HFFc6 (cell line): ENCODE measurements at places on chromosomes 2 and 18.

GRCh38 chr2:60699617-60700016 is 56.5 kb upstream of the PAPOLG start:
- no peak for DNase-seq

DNA sequence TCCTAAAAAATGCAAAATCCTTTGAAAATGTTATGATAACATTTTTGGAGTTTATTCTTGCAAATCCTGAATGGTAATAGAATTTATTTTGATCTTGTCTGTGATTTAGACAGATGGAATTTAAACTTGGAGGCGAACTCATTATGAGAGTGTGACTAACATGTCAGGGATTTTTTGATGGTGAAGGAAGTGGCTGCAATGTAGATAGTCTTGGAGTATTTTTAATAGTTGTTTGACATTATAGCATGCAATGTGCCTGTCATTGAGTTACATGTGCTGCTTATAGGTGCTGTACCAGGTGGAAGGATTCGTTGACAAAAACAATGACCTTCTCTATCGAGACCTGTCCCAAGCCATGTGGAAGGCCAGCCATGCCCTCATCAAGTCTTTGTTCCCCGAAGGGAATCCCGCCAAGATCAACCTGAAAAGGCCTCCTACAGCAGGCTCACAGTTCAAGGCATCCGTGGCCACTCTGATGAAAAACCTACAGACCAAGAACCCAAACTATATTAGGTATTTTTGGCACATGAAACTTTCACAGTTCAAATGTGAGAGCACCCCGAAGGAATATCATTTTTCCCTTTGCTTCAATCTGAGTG is 141.8 kb downstream of the MYO1B start:
- peak; percentile 78 for DNase-seq

- DNase-seq: no peak
Observed at GRCh38 chr2:36702781-36703180, 6.3 kb downstream of the VIT start.

DNA sequence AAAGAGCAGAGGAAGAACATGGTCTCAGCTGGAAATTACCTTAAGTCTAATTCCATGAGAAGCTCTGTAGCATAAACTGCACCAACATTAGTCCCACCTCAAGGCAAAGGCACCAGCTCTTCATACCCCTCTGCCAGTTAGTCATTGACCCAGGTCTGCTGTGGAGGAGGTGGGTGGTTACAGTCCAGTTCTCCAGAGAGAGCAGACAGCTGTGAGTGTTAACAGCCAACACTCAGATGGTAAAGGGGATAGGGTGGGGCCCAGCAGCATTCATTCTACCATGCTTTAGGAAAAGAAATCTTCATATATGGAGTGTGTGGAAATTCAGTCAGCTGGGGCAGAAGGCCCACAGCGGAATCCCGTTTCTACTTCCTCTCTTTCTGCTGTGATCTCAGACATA is 159.7 kb upstream of the FBXO11 start:
- no peak for DNase-seq

GRCh38 chr2:119575439-119575838 is 31.2 kb downstream of the CFAP221 start:
- no peak for DNase-seq

DNA sequence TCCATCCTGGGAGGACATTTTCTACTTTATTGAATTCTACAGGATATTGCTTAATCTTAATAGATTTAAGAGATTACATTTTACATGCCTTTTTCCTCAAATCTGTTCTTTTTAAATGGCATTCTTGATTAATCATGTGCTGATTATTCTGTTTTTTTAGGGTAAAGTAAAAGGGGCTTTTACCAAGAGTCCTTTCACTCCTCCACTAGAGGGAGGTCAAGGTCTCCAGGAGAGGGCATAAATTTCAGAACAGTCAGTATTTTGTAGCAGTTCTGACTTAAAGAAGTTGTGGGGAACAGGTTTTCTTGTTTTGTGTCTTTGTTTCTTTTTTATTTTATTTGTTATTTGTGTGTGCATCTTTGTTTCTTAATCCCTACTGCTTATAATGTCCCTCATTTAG is 25.4 kb downstream of the WDR75 start:
- peak; percentile 24 for DNase-seq

DNA sequence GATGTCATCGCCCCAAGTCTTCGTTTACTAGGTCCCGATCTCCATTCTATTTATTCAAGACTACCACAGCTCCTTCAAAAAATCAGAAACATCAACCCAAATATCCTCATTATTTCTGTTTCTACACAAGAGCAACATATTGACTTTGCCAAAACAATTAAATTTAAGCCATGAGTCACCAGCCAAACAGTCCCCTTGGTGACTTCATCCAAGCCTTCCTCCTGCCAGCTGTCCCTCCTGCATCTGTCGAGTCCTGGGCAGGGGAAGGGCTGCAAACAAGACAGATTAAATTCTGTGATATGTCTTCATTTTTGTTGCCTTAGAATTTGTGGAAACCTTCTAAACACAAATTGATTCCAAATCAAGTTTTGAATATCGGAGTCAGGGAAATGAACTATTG is 110.3 kb downstream of the SP3 start:
- DNase-seq: peak; percentile 48

DNA sequence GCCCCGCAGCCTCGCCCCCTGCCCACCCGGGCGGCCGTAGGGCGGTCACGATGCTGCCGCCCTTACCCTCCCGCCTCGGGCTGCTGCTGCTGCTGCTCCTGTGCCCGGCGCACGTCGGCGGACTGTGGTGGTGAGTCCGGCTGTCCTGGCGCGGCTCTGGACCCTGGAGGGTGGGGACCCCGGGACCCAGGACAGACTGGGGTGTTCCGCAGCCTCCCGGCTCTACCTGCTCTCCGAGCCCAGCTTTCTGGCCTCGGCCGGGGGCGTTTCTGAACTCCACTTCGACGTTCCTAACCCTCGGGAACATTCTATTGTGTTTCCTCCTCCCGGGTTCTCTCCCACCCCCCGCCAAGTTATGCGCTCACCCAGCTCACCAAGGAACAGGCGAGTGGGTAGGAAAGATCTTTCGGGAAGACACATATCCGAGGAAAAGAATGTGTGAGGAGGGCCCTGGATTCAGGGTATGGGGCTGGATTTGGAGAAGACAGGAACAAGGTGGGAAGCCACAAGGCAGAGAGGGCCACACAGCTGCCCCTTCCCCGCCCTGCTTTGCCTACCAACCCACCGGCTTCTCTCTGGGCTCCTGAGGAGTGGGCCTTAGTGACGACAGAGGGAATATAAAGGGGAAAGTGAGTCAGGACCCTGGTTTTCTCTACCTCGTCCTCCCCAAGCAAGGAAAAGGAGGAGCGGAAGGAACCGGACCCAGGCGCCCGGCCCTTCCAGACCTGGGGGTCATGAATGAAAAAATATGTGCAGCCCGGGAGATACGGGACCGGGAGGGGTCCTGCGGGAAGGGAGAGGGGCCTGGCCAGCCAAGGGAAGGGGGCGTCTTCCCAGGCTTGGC is 605 bp downstream of the WNT6 start:
- DNase-seq: no peak

DNA sequence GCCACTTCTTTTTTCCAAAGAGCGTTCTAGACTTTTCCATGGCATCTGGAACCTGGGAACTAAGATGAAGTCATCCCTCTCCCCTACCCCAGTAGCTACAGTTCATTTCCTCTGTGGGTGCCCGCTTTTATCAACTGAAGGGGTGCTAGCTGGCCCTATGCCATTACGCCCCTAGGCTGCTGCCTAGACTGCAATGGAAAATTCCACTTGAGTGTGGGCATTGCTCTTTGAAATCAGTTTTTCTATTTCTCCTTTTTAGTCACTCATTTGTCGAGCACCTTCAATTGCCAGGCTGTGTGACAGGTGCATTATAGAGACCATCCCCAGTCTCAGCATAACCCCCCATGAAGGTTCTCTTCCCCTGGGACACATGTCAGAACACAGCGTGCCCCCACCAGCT is 7.3 kb downstream of the TEX51 start:
- no peak for DNase-seq

GRCh38 chr2:51990684-51991083 is 958.8 kb upstream of the NRXN1 start:
- DNase-seq: no peak

GRCh38 chr2:238157506-238158017 is 1.2 kb upstream of the ERFE start:
- no peak for DNase-seq

GRCh38 chr2:239025096-239025801 is 177.4 kb downstream of the TWIST2 start:
- DNase-seq: peak; percentile 68

DNA sequence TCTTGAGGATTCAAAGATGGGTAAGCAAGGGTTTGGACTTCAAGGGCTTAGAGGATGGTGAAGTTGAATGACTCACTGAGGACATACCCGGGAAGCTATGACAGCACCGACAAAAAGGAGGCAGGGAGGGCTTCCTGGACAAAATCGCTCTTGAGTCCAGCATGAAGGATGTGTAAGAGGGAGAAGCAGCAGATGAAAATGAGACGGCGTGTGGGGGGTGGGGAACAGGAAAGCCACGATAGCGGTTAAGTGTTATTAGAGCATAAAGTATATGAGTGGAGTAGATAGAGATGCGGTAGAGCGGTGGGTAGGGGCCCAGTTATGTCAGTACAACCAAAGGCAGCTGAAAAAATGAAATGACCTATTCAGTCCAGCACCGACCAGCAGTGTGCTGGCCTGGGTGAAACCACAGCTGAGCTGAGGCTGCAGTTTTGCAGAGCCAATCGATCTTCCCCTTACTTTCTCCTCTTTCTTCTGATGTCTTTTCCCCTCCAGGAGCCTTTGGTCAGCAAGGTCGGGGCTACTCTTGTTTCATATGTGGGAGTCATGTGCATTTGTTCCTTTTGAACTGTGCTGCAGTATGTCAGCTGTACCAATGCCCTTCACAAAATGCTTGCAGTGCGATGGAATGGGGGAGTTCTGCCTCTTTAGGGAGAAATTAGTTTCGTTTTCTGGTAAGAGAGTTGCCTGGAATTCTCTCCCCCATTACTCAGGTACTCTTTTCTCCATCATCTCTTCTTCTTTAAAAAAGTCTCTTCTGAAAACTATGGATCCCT is 2.0 kb upstream of the THUMPD2 start:
- no peak for DNase-seq
